Stimulated activated CD8-positive, alpha-beta memory T cell treated with anti-CD3 and anti-CD28 coated beads, Interleukin-7, amount 100 ng/mL, for 1 hour (primary cell): ENCODE measurements at places on chromosomes 2 and 18.

- DNase-seq, result no peak
Observed at GRCh38 chr2:27935026-27935425, 44.5 kb downstream of the BABAM2 start.

DNA sequence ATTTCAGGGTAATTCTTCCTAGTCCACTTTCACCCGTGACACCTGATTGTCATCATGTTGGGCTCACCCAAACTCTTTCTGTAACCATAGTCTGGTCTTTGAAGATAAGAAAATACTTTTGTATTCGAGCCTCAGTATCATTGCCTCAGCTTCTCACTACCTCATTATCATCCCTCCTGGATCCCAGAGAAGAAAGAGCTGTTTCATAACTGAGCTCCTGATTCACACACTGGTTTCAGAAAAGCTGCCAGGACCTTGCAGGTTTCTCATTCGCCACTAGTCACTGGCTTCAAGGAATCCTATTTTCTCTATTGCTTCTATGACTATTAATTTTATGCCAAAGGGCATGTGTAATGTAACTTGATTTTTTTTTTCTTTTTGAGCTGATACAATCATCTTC, 2.9 kb upstream of the CRIM1 start:
- DNase-seq, result no peak

DNA sequence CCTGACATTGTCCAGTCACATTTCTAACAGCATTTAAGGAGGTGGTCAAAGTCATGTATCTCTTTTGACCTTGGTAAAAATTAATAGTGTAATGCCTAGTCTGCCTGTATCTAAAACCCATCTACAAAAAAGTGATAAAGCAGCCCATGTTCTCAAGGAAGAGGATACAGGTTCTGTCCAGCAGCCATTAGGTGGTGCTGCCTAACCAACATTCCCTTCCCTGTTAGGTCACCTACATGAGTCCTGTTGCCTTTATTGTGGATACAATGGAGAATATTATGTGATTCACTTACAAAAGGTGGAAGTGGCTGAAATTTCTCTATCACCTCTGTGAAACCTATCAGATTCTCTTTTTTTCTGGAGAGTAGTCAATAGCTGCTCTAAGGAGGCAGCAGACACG, 52.5 kb downstream of the AQP4 start:
- DNase-seq, result no peak

DNA sequence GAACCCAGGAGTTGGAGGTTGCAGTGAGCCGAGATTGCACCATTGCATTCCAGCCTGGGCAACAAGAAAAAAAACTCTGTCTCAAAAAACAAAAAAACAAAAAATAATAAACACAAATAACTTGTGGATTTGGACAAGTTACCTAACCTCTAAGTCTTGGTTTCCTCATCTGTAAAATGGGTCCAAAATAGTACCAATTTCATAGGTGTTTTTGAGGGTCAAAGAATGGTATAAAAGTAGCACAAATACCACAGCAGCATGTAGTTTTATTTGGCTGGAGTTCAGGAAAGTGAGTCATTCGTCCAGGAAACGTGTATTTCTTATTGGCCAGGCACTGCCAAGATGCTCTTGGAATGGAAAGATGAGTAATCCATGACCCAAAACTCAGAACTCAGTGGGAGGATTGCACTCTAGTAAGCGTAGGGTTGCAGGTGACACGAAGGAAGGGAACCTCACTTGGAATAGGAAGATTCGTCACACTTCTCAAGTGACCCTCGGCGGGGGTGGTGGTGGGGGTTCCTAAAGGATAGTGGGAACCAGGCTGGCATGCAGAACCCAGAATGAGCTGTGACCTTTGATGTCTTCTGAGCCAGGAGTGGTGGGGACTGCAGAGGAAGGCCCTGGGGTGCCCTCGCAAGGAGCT, 24.4 kb downstream of the GRHL1 start:
- DNase-seq, result no peak

- DNase-seq, result no peak
Observed at GRCh38 chr2:226300196-226300886, 499.3 kb downstream of the IRS1 start.

GRCh38 chr2:203600286-203600685, 65.2 kb upstream of the RAPH1 start:
- DNase-seq, result no peak
